ENCODE measurements at places on chromosomes 12 and 14.

DNA sequence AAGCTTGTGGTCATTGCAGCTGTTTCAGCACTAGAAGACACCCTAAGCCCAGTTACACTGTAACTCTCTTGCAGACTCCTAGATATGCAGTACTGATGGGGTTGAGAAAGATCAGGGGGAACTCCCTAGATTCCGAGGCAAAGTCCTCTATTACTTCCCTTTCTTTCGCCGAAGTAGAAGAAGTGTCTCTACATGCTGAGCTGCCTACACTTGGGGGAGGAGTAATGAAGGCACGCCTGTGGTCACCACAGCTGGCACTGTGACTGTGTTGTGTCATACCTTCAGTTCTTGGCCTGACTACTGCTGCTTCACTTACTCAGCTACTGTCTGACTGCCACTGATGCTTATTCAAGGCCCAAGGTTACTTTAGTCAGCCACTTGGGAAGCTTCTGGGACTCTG, 35.1 kb upstream of the RPL10L start:
- DNase-seq, result no peak

- DNase-seq, result no peak
These were observed 90.8 kb upstream of the TMTC2 start for GRCh38 chr12:82595941-82596340.

DNA sequence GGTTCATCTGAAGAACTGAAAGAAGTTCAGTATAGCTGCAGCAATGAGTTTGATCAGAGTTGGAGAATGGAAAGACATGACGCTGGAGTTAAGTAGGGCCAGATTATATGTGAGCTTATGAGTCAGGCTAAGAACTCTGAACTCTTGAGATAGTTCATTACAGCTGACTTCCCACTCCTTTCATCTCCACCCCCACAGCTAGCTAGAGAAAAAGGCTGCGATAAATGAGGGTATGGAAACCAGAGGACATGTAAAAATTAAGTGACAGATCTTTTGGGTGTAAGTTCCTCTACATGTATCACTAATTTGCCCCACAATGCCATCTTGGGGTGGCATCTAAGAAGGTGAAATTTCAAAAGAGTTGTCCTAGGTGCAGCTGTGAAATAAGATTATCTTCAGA, 28.6 kb downstream of the PYM1 start:
- DNase-seq, result peak; percentile 33

DNA sequence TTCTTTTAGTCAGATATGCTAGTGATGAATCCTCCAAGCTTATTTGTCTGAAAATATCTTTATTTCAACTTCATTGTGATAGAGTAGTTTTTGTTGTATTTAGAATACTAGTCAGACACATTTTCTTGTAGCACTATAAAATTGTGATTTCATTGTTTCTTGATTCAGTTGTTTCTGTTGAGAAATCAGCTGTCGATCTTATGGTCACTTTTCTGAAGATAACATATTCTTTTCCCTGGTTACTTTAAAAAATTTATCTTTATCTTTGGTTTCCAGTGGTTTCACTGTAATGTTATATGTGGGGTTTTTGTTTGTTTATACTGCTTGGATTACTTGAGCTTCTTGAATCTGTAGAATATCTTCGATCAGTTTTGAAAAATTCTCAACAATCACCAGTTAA, 426.1 kb downstream of the SOX5 start:
- no peak for DNase-seq

GRCh38 chr12:56565510-56566101, 44.0 kb downstream of the RBMS2 start:
- DNase-seq, result peak; percentile 30

DNA sequence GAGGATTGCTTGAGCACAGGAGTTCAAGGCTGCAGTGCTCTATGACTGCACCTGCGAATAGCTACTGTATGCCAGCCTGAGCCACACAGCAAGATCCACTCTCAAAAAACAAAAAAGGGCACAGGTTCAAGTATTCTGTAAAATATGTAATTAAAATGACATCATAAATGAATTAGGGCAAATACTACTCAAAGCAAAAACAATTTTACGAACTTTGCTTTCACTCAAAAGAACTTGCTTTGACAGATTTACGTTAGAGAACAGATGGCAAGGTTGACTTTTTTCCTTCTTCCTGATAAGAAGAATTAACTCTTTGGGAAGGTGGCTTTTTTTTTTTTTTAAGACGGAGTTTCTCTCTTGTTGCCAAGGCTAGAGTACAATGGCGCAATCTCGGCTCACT, 44.0 kb upstream of the EAPP start:
- no peak for DNase-seq

DNA sequence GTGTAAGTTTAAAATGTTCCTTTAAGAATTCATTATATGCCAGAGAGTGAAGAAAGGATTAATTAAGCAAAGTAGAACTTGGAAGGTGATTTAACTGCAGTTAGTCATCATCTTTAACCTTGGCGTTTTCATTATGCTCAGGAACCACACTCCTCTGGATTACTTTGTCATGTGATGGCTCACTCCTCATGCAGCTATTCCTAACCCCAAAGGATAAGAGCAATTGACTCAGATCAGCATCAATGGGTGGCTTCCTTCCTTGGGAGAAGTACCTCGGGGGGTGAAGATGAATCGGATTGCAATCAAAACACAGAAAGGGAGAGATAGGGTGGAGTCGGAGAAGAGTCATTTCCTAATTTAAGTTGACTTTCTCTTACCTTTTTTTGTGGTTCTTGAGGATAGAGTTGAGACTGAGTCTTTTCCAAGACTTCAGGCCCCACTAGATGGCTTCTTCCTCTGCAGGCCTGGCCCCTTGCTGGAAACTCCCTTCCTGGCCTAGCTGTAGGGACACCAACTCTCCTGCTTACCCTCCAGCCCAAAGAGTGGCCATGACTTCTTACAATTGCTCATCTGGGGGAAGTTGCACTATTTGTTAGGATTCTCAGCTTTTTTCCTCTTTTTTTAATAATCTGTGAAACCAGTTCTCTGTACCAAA, 238.6 kb upstream of the DDHD1 start:
- DNase-seq, result peak; percentile 89

DNA sequence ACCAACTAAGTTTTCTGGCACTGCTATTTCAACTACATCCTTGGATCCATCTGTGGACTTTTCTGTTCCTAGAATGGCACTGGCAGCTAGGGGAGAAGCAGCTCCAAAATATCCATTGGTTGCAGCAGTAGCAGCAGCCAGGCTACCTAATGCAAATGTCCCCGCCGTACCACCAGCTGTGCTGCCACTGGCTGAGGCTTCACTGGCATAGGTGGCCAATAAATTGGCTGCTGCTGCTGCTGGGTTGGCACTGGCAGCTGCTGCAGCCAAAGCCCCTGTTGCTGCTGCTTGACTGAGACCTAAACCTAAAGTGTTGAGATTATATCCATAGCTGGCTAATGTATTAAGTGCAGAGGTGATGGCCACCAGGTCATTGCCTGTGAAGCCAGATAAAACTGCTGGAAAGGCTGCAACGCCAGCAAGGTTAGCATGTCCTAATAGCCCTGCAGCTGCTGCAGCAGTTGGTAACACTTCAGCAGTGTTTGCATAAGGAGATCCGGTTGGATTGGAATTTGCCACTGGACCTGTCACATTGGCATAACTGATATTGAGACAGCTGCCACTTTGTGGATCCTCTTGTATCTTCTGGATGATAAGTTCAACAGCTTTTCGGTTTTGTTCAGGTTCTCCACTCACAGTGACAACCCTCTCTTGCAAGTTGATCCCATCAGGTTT, 149.5 kb downstream of the NOVA1 start:
- no peak for DNase-seq

DNA sequence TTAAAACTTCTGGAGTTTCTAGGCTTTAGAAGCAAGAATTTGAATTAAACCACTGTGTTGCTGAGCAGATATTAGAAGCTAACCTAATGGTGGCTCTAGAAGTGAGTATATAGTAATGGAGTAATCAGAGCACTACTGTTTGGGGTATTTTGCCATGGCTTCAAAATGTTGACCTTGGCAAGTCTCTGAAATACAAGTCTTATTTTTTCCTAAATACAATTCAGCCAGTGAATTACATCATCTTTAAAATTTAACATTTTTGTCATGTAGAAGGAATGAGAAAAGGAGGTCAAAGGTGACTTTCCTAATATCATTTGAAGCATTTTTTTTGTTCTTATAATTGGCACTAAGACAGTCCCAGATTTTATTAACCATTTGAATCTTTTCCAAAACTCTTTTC, 25.2 kb downstream of the PMCH start:
- DNase-seq, result peak; percentile 44

DNA sequence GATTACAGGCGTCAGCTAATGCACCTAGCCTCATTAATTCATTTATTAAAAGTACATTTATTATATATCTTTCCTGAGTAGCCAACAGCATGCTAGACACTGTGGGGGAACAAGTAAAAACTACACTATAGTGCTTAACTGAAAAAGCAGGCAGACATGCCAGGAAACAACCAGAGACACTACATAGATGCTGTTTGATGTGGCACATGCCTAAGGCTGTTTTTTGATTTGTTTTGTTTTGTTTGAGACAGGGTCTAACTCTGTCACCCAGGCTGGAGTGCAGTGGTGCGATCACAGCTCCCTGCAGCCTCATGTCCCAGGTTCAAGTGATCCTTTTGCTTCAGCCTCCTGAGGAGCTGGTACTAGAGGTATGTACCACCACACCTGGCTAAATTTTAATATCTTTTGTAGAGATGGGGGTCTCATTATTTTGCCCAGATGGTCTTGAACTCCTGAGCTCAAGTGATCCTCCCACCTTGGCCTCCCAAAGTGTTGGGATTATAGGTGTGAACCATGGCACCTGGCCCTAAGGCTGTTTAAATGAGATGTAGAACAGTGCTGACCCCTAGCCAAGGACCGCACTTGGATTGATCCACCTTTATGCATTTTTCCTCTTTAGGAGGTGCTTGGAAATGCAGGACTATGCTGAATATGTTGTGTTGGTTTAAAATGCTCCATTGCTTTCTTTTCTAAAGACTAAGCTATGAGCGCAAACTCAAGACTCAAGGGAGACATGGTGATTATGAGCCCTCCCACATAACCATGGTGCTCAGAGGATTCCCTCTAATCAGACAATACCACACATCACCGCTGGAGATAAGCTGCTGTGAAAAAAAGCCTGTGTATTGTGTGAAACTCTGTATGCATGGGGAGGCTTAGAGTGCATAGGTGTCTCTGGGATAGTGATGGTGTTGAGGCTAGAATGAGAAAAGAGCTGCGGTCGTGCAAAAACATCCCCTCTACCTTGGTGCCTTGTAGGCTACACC, 10.5 kb upstream of the C14orf93 start:
- no peak for DNase-seq

GRCh38 chr14:65966188-65966587, 520.0 kb upstream of the CCDC196 start:
- no peak for DNase-seq

GRCh38 chr14:24404814-24405213, 6.0 kb downstream of the NYNRIN start:
- DNase-seq, result no peak

- no peak for DNase-seq
These were observed 14.5 kb upstream of the HPD start for GRCh38 chr12:121873216-121873569.

- DNase-seq, result no peak
These were observed 224.2 kb downstream of the EGLN3 start for GRCh38 chr14:33726685-33727084.

GRCh38 chr14:37652042-37652441, 56.6 kb downstream of the TTC6 start:
- DNase-seq, result no peak

- DNase-seq, result no peak
These were observed 9.8 kb upstream of the DENND5B start for GRCh38 chr12:31600750-31601149.

GRCh38 chr12:65882486-65882885, 58.2 kb downstream of the HMGA2 start:
- DNase-seq, result no peak

GRCh38 chr12:119178544-119179334, at the start of gene HSPB8:
Gene HSPB8, plus strand, starts transcription at chr12:119178931. Its CDS starts 382 bp downstream, at chr12:119179313.
- peak; percentile 87 for DNase-seq

- DNase-seq, result no peak
These were observed 101.6 kb downstream of the POLR3B start for GRCh38 chr12:106459124-106459523.

DNA sequence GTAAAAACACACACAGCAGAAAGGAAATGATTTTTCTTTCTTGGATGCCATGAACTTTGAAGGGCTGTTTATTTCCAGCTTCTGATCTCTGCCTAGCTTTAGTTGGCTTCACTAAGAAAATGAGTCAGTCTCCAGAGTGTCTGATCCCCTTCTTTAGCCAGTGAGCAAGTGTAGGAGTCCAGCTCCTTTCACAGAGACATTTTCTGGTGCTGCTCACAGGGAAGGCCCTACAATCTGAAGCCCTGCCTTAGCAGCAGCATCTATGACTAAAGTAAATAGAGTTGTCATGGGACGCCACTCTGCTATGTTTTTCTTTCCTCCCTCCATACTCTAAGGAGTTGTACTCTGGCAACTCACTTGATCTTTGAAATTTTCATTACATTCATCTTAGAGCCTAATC, 103.5 kb downstream of the RPAP3 start:
- no peak for DNase-seq

GRCh38 chr12:131437706-131438492, 273.0 kb upstream of the SFSWAP start:
- no peak for DNase-seq

- DNase-seq, result no peak
These were observed 3.7 kb downstream of the EFS start for GRCh38 chr14:23361320-23361719.

GRCh38 chr12:130462558-130463274, 125.0 kb downstream of the PIWIL1 start:
- DNase-seq, result no peak

- no peak for DNase-seq
These were observed 59.8 kb downstream of the SERPINA3 start for GRCh38 chr14:94671870-94672444.

DNA sequence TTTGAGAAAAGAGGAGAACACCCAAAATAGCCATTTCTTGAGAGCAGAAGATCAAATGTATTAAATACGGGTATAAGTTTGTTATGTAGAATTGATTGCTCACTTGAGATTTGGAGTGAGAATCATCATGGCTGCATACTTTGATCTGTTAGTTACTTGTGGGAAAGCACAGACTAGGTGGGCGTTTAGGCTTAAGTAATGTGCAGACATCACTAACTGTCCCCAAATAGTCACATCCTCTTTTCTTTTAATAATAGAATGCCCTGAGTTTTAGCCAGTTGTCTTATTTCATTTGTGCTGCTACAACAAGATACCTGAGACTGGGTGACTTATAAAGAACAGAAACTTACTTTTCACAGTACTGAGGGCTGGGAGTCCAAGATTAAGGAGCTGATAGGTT, 14.3 kb upstream of the GTF2A1 start:
- no peak for DNase-seq

DNA sequence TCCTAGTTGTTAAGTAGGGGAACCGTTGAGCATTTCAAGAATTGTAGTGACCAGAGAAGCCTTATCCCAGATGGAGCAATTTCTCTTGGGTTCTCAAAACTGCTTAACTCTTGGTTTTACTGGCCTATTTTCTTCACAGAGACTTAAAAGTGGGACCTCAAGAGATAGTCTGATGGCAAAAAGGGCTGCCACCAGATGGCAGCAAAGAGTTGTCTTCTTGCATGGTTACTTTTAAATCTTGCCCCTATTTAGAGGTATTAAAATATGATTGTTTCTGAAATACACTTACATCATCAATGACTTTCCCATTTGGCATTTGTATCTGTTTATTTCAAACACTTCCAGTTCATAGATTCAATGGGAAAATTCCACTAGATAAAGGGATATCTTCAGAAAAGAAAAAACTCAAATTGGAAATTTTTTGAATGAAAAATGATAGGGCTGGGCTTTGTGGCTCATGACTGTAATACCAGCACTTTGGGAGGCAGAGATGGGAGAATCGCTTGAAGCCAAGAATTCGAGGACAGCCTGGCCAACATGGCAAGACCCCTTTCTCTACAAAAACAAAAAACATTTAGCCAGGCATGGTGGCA, 69.9 kb upstream of the CNTN1 start:
- DNase-seq, result peak; percentile 16

- DNase-seq, result no peak
These were observed 15.5 kb upstream of the RAP1B start for GRCh38 chr12:68595241-68595640.

All from EL (cell line).